Activated CD4-positive, alpha-beta T cell treated with anti-CD3 and anti-CD28 coated beads for 1 hour (primary cell): ENCODE measurements at places on chromosomes 13 and 19.

- no peak for DNase-seq
These were observed 155.2 kb upstream of the IPO5 start for GRCh38 chr13:97798171-97798821.

DNA sequence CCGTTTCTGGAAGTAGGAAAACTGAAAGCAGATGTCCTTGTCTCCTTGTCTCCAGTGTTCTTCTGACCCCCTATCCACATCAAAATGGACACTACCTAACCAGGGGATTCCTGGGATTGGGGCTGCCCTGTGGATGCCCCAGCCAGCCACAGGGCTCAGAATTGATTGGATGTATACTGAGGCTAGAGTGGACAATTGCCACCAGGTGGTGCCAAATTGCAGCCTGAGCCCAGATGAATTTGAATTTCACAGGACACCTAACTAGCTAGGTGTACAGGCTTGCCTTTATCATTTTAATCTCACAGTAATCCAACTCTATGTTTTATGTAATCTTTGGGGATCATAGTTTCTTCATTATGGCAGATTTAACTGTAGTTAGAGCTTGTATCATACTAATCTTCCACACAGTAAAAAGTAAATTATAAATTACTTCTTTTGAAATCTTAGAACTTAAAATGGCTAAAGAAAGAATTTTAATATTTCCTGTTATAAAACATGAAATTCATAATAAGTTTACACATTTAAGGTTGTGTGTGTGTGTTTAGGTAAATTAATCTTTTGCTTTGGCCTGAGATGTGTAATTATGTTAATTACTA lies 58.0 kb downstream of the PIBF1 start:
- DNase-seq = no peak

DNA sequence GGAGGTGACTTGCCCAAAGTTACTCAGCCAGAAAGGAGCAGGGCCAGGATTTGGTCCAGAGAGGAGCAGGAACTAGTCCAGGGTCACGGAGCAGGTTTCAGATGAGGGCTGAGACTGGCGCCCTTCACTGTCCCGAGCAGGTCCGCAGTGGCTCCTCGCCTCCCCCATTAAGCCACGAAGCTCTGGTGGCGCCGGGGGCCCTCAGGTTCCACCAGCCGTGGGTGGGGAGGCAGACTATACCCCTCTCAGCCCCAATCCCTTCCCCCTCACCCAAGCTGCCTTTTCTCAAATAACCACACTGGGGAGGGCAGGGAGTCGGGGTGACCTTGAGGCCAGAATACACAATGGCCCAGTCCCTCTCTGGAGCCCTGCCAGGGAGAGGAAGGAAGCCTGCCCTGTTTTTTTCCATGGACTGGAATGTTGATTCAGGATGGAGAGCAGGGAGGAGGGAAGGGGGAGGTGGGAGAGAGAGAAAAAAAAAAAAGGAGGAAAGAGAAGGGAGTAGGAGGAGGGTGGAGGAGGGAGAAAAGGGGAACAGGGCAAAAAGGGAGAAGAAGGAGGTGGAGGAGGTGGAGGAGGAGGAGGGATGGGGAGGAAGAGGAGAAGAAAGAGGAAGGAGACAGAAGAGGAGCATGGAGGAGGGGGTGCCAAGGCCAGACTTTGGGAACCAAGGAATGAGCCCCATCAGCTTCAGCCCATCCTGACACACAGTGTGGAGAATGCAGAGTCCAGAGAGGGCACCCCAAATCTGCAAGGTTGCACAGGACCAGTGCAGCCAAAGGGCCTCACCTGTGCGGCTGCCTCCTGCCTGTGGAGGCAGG lies 19.7 kb downstream of the CEACAM16 start:
- no peak for DNase-seq

DNA sequence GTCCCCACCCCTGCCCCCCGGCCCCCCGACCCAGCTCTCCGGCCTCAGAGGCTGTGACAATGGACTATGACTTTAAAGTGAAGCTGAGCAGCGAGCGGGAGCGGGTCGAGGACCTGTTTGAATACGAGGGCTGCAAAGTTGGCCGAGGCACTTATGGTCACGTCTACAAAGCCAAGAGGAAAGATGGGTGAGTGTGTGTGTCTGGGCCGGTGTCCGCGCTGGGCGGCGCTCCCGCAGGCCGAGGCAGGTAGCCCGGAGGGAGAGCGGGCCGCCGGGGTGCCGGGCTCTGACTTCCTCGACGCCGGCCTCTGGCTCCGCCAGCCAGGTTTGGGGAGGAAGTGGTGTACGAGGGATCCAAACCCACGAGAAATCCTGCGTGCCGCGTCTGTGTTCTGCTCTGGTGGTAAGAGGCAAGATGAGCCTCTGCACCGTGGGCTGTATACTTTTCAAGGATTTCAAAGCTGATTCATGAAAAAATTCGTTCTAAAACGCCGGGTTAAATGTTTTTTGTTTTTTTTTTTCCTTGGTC lies 718 bp downstream of the CDK8 start:
- peak; percentile 28 for DNase-seq

DNA sequence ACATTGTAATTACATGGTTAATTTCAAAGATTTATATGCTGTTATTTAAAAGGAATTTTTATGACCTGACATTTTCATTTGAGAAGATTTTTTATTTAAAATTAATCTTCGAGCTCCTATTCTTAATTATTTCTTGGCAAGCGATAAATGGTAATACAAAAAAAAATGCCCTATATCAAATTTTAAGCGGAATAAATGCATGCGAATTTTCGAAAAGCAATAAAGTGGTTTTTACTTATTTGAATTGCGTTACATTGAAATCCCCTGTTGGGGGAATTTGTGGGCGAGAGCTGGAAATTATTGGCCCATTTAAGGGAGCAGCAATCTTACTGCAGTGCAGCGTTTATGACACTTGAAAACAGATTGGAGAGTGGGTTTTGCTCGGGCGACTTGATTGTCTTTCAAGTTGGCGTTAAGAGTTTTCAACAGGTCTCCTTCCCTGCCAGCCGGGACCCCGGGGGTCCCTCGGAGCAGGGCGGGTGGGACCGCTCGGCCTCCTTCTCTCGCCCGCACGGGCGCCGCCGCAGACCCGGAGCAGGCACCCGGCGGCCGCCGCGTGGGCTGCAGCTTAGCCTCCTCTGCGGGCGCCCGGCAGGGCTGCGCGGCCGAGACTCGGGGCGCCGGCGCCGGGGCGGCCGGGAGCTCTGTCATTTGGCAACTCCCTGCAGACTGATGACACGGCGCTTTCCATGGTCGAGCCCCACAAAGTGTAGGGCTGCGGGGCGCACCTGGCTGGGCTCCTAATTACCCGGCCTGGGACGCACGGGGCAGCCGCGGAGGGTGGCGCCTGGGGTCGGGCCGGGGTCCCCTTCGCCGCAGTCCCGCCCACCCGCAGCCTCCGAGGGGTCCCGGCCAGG lies 255.1 kb upstream of the SOX21 start:
- DNase-seq = no peak
